ENCODE measurements at places on chromosomes 7 and 10.

- no peak for DNase-seq
These were observed 170.7 kb upstream of the CTBP2 start for GRCh38 chr10:125331056-125331455.

DNA sequence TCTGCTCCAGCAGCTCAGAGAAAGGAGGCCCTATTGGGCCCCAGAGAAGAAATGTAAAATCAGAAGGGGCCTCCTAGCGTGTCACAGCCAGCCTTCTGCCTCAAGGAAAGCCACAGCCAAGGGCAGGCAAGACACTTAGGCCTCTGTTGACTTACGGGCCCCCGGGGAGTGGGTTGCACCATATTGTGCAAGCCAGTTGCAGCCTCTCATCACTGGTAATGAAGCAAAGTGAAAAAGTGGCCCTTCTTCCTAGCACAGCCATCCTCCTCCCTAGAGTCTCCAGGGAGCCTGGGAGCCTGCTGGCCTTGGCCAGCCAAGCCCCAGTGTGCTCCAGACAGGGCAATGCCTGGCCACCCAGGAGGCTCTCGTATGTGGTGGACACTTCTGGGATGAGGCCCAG lies 56.2 kb upstream of the GDF10 start:
- DNase-seq = no peak

GRCh38 chr7:88301924-88302323 lies 4.8 kb downstream of the STEAP4 start:
- no peak for DNase-seq

DNA sequence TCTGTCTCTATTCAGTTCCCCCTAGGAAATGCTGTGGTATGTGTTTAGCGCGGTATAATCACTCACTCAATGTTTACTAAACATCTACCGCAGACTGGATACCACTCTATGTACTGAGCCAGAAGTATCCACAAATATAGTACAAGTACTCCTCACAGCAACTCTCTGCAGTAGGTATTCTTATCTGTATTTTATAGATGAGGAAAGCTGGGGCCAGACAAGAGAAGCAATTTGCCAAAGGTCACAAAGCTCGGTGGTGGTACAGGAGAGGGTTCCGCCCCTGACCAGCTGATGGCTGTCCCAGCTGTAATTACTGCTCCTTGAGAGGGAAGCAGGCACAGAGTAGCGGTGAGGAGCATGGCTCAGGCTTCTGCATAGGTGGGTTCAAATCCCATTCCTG lies 184.1 kb downstream of the DOCK4 start:
- DNase-seq = no peak

DNA sequence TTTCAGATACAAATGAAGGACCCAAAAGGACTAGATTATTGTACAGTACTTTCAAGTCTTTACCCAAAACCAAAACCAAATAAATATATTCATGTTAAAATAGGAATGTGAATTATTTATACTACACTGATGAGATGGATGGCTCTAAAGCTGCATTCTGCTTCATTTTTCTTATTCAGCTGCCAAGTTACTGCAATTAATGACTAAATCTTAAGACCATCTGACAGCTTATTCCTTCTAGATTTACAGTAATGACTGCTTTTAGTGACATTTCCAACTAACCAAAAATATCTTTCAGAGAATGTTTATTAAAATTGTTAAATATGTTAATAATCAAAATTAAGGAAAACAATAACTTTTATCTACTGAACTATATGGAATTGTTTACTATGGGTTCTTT lies 20.9 kb downstream of the ENKUR start:
- DNase-seq = no peak

Data from NCI-H2081 treated with DMSO at 0.1 percent for 48 hours (cell line).